Heart right ventricle (tissue), 16 donors: ENCODE measurements at places on chromosomes 7 and 10. TPM values are rescaled to one million over a fixed set of nuclear protein-coding genes. Genes with fewer than 3 reads are reported as not detected.

DDX56 gene
- total RNA-seq = 33.9 TPM

DNA sequence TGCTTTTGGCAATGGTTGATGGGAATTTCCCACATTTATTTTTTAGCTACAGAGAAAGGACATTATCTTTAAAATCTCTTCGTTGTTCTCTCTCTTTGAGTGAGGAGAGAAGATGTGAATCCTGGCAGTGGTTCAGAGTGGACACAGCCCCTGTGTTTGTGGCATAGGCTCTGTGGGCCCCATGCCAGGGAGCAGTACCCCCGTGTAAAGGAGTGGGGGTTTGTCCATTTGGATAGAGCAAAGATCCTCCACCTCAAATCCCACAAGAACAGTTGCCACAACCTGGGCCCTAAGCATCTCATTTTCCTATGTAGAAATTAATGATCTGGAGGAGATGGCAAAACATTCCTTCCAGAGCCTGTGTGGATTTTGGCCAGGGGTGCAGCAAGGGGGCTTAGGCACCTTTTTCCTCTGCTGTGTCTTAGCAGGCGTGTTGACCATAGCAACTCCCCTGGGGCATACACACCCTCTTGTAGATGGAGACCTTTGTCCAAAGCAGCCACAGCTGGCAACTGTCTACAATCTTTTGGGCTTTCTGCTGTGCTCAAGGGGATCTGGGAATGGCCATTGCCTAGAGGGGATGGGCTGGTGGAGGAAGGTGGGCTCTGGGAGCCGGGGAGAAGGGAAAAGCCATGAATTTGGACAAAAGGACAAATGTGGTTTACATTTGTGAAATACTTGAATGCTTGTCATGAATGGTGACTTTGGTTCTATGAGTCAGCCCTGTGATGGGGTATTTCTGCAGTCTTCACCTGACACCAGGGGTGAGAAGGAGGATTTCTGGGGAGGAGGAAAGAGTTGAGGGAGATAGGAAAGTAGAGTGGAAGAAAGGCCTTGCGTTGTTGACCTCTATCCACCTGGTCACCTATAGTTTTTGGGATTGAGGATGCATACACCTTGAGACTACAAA is 92.0 kb downstream of the TCF7L2 start:
- DNase-seq = no peak

DNA sequence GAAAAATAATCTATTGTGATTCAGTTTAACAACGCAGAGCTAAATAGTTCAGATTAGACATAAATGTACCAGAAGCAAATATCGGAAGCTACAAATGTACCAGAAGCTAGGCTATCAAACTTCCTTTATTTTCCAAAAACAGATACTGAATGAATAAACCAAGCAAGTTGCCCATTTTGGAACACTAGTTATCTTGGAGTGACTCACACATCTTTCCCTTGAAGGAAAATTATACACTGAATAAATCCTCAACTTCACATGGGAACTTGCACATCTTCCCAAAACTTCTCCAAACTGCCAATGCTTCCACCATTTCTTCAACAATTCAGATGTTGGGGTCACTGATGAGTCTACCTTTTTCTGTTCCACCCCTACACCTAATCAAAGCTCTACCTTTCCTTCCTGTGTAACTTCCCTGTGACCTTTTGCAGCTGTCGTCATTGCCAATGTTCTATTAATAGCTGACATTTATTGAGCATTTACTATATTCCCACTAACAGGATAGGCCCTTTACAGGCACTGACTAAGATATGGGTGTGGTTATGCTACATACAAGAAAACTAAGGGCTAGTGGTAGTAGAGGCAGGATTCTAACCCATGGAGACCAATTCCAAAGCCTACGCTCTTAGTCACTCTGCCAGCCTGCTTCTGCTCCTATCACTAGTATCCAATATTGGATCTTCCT is 22.7 kb downstream of the RELN start:
- no peak for DNase-seq

TAS2R39 gene
- not detected for total RNA-seq

DNA sequence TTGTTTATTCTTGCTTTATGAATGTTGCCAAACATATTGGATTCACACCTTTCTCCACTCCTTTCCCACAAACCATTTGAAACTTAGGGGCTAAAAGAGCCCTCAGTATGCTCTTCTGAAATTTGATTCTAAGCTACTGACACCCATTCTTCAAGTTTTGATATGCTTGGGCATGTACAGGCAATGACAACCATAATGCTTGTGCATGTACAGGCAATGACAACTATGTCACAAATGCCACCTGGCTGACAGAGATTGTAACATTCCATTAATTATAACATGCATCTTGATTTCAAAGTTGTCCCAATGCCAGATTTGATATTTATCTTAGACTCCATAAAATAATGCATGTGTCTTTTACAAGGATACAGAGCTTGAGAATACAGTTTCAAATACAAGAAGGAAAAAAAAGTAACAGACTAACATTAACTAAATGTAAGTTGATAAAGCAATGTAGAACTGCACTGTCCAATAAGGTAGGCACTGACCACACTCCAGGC is 17.5 kb upstream of the CDK1 start:
- no peak for DNase-seq

DNA sequence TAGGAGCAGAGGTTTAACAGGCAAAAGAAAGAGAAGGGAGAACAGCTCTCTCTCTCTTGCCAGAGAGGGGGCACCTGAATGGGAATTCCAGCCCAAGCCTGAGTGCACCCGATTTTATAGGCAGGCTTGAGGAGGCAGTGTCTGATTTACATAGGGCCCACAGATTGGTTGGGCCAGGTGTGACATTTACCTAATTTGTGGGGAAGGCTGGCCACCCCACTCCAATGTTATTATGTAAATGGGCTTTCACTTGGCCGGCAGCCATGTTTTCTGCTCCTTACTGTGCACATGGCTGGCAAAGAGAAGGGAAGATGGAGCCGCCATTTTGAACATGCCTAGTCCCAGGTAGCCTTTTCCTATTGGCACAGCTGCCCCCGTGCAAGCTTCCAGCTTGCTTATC is 735.5 kb upstream of the AUTS2 start:
- DNase-seq = no peak

FGFBP3 gene
- 0.30 TPM for total RNA-seq

LRIT1 gene
- not detected for total RNA-seq
